ENCODE measurements at places on chromosomes 5 and 9. TPM values are rescaled to one million over a fixed set of nuclear protein-coding genes. Genes with fewer than 3 reads are reported as not detected.

DNA sequence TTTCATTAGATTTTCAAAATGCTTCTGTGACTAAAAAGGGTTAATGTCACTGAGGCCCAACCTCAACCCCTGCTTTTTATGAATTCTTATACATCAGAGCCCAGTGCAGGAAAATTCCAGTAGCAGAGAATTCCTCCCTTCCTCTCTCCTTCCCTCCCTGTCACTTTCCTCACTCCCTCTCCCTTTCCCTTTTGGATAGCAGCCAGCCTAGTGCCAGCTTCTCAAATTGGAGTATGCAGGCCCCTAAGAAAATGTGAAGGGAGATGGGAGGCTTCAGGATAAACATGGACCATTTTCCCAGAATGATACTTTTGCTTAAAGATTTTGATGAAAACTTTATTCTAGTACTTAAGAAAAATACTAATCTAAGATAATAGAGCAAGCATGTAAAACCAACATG is 507.4 kb downstream of the KDM4C start:
- H3K27me3 ChIP-seq = no peaks in the 10 kb centered on the region
- H3K4me3 ChIP-seq = no peak overlapping the region
- no peaks in the 10 kb centered on the region for H3K36me3 ChIP-seq
- DNase-seq = no peak
- no peaks in the 10 kb centered on the region for H3K4me1 ChIP-seq

DNA sequence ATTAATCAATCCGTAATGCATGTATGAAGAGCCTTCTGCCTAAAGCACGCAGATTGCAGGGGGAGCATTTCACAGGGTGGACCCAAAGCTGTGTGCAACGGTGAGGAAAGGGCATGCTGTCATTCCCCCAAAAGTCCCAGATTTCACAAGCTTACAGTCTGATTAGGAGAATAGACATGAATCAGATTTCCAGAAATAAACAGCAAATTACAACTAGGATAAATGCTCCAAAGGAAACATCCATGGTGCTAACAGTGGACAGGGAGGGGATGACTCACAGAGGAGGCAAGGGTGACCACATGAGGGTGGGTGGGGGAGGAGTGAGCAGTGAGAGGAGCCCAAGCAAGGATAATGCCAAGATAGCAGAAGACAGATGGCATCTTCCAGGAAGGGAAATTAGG is 258.4 kb upstream of the TAS2R1 start:
- H3K27me3 ChIP-seq = no peaks in the 10 kb centered on the region
- no peak overlapping the region for H3K4me3 ChIP-seq
- H3K27ac ChIP-seq = no peak overlapping the region
- H3K4me1 ChIP-seq = no peaks in the 10 kb centered on the region

DNA sequence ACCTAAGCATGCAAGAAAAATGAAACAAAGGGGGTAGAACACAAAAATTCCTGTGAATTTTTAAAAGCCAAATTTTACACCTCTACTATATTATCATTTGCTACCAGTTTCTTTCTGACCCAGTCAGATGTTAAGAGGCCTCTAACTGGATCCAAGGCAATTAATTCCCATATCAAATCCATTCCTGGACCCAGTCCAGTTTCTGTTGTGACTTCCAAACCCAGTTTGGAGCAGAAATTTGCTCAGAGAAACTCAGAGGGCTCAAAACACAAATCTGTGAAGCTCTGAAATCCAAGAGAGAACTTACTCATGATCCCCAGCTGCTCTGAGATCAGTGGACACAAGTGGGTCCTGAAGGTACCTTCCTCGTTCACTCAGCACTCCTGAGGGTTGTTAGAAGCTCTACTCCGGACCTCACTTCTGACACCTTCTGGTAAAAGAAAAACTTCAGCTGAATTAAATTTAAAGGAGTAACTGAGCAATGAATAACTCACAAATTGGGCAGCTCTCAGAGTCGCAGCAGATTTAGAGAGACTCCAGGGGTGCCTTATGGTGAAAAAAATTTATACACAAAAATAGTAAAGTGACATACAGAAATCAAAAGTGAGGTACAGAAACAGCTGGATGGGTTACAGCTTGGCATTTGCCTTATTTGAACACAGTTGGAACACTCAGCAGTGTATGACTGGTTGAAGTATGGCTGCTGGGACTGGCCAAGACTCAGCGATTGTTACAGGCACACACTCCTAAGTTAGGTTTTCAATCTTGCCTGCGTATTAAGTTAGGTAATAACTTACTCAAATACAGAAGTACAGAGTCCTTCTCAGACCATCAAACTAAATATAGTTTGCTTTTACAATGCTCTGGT is 32.4 kb downstream of the INSL4 start:
- H3K27ac ChIP-seq = no peak overlapping the region
- no peaks in the 10 kb centered on the region for H3K27me3 ChIP-seq

GRCh38 chr5:165560648-165561047 is 2055.2 kb downstream of the MAT2B start:
- H3K36me3 ChIP-seq = no peaks in the 10 kb centered on the region
- no peak overlapping the region for H3K27ac ChIP-seq
- no peak overlapping the region for H3K4me3 ChIP-seq
- DNase-seq = no peak

DNA sequence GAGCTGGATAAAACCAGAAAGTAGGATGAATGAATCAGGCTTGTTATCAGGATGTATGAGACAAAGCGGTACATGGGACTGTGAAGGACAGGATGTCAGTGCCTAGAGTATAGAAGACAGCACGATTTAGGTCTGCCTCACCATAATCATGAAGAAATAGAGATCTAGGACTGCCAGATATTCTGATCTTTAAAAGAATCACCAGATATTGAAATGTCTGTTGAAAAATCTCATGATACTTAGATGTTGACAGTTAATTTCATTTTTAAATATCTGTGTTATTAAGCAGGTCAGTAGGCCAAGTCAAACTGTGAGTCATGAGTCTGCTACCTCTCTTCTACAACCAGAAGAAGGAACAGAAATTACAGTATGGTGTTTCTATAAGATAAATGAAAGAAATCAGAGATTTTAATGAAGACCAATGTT is 65.0 kb downstream of the ST8SIA4 start:
- DNase-seq = no peak

GRCh38 chr5:39716532-39717028 is 291.8 kb upstream of the DAB2 start:
- H3K27ac ChIP-seq = no peak overlapping the region
- no peak overlapping the region for H3K4me3 ChIP-seq
- DNase-seq = no peak

- H3K27me3 ChIP-seq = no peaks in the 10 kb centered on the region
- H3K4me3 ChIP-seq = no peak overlapping the region
- H3K36me3 ChIP-seq = no peaks in the 10 kb centered on the region
- H3K27ac ChIP-seq = no peak overlapping the region
- peaks cover 12% of the 10 kb centered on the region for H3K4me1 ChIP-seq
Observed at GRCh38 chr9:34686231-34686630, 4.8 kb downstream of the CCL19 start.

DNA sequence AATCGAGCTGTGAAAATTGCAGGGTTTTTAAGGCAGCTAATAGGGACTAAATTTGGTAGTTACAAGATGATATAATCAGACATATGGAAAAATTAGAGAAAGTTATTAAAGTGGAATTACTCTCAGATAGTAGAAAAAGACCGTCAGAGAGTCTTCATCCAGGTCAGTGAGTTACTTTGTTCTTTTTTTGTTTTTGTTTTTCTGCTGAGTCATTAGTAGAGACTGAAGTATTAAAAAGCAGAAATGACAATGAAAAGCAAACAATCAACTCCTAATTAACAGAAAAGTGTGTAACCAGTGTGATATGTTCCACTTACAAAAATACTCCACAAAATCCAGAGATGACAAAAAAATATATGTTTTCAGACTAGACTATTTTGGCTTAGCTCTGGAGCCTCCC is 480.4 kb upstream of the COX7C start:
- no peaks in the 10 kb centered on the region for H3K36me3 ChIP-seq
- DNase-seq = no peak
- no peaks in the 10 kb centered on the region for H3K27me3 ChIP-seq
- no peak overlapping the region for H3K27ac ChIP-seq
- no peak overlapping the region for H3K4me3 ChIP-seq
- no peaks in the 10 kb centered on the region for H3K4me1 ChIP-seq

Gene FAM78A
- total RNA-seq = 2.5 TPM

Gene GLRX
- 63.3 TPM for total RNA-seq

Gene PRSS3
- total RNA-seq = 7.6 TPM

Gene TNFSF8
- 4.2 TPM for total RNA-seq

Gene SLC6A18
- not detected for total RNA-seq
